ENCODE measurements at places on chromosomes 2 and 18.

DNA sequence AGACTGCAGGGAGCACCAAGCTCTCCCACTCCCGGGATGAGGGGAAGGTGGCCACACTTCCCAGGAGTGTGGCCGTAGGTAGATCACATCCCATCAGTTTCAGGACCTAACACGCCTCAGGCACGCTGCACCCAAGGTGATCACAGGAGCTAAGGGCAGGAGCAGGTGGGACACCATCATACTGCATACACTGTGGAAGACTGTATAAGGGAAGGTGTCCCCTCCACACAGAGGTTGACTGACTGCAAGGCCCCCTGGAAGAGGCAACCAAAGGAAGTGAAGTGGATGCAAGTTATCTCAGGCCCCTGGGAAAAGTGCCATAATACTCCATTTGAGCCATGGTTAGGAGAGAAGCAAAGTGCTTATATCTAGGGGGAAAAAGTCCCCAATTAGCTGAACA is 351.9 kb upstream of the SMIM21 start:
- no peak for DNase-seq

GRCh38 chr2:66442516-66443185 is 7.7 kb downstream of the MEIS1 start:
- DNase-seq: no peak

GRCh38 chr18:45538444-45538843 is 76.8 kb upstream of the SLC14A2 start:
- DNase-seq: no peak

- no peak for DNase-seq
Observed at GRCh38 chr2:86026744-86027065, 79.0 kb downstream of the POLR1A start.

- DNase-seq: no peak
Observed at GRCh38 chr2:38386821-38387220, 9.7 kb upstream of the ATL2 start.

DNA sequence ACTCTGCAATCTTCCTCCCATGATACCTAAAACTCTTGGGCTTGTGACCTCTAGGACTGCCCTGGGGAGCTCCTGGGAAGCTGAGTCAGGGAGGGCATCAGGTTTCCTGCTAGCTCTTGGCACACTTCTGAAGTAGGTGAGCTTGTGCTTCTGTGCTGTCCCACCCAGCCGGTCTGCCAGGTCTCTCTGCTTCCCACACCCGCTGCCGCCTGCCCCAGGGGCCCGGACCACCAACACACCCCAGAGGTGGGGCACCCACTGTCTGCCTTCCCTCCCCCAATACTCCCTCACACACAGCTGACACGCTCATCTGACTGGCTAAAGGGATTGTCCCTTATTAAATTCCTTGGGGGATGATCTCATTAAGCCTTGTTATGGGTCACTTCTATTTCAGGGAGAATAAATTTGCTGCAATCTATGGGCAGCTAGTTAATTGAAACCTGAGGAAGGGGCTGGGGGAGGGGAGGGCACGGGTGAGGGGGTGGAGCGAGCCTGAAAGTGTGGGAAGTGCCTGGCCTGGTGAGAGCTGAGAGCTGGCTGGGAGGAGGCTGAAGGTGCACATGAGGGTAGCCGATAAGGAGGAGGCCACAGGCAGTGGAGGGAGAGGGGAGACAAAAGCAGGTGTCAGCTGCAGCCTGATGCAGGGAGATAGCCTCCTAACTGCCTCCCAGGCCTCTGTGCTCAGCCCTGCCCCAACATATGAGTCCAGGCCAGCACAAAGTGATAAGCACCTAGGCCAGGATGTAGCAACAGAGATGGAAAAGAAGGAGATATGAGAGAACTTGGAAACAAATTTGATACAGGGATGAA is 48.8 kb downstream of the HAUS1 start:
- no peak for DNase-seq

GRCh38 chr2:1892529-1893250 is 148.4 kb upstream of the PXDN start:
- DNase-seq: no peak

Measured in stimulated activated CD8-positive, alpha-beta memory T cell treated with anti-CD3 and anti-CD28 coated beads, Interleukin-2, amount 100 ng/mL, for 1 hour (primary cell).